ENCODE measurements at places on chromosomes 3 and 15. TPM values are rescaled to one million over a fixed set of nuclear protein-coding genes. Genes with fewer than 3 reads are reported as not detected.

DNA sequence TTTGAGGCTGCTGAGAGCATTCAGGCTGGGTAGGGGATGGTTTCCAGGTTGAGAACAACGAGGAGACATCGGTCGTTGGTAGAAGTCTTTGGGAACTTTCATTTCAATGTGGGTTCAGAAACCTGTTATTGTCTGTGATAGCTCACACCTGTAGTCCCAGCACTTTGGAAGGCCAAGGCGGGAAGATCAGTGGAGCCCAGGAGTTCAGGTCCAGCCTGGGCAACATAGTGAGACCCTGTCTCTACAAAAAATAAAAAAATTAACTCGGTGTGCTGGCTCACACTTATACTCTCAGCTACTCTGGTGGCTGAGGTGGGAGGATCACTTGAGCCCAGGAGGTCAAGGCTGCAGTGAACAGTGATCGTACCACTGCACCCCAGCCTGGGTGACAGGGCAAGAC lies 988 bp upstream of the RNF168 start:
- no peak for DNase-seq

The MST1R gene
- 6.5 TPM for total RNA-seq

- no peak for DNase-seq
Measured at GRCh38 chr3:15286022-15286421, 46.4 kb downstream of the SH3BP5 start.

GRCh38 chr15:48507416-48508065 lies 138.0 kb downstream of the FBN1 start:
- peak; percentile 16 for DNase-seq

- DNase-seq, result no peak
Measured at GRCh38 chr3:14335774-14336748, 66.3 kb upstream of the SLC6A6 start.

The IL12A gene
- total RNA-seq, result 0.75 TPM

The FEZF2 gene
- not detected for total RNA-seq

- DNase-seq, result no peak
Measured at GRCh38 chr15:96347181-96348111, 16.9 kb downstream of the NR2F2 start.

GRCh38 chr3:122794779-122795673 lies at the start of gene SLC49A4:
SLC49A4 (plus strand) TSS chr3:122795069; CDS start chr3:122795193, 124 bp downstream.
- DNase-seq, result peak; percentile 31

- DNase-seq, result no peak
Measured at GRCh38 chr3:89690646-89691045, 583.2 kb downstream of the EPHA3 start.

DNA sequence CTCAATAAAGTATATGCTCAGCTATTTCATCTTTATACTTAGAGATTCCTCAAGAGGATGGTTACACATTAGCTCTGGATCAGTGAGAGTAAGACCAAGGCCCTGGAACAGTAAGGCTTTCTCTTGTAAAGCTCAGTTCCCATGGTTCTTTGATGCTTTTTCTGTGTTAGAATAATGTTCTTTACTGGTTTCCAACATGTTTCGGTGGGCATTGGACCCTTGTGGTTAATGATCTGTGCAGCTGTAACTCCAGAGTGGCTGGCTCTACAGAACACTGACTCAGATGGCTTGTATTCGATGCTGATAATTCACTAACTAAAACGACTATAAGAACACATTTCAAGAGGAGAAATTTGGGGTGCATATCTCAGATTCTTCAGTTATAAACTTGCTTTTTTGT lies 114.7 kb downstream of the AKAP13 start:
- DNase-seq, result peak; percentile 59

The NEK10 gene
- 0.67 TPM for total RNA-seq

The SLC12A1 gene
- total RNA-seq, result not detected

- no peak for DNase-seq
Measured at GRCh38 chr3:71584394-71585011, 975 bp upstream of the FOXP1 start.

GRCh38 chr3:58801541-58801940 lies 135.0 kb upstream of the FAM3D start:
- DNase-seq, result no peak

The EBLN2 gene
- total RNA-seq, result 1.1 TPM

DNA sequence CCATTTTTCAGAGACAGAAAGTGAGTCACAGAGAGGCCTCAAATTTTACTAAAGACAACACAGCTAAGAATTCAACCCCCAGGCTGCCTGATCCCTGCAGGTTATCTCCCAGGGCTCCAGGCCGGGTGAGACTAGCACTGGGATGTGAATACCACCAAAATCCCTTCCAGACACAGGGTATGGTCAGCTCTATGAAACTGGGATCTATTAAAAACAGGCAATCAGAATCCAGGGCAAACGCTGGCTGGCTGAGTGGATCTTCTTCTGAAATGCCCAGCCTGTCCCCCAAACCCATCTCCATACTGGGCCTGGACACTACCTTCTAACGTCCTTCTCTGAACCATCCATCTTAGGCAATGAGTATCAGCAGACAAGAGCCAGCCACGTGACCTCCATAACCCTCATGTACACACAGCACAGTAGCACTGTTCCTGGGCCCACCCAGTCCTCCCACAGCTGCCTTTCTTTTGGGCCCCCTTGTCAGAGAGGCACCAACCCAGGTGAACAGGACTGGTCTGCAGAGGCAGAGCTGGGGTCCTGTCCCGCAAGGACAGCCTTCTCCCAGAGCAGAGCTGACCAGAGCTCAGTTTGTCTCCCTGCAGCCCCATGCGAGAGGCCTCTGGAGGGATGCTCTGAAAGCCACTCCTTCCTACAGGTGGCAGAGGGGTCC lies 1.9 kb downstream of the RAB6B start:
- DNase-seq, result no peak

The SHC4 gene
- 4.2 TPM for total RNA-seq

GRCh38 chr3:4343258-4343657 lies 40.1 kb downstream of the SETMAR start:
- no peak for DNase-seq
